ENCODE measurements at places on chromosomes 4 and X.

DNA sequence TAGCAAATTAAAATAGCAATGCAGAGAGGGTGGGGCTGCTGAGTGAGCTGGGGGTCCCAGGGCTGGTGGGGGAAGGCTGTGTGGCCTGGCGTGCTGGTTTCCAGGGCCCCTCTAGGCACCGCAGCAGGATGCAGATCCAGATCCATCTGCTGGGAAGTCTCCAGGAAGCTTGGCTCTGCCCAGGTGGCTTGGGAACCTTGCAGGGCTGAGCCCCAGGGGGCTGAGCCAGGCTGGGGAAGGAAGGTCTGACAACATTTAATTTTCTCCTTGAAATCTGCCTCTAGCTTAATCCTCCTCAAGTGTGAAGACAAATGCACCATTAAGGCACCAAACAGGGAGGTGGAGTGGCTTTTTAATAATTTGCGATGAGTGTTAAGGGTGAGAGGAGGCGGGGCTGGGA is 31.7 kb downstream of the SORCS2 start:
- DNase-seq, result no peak

- no peak for DNase-seq
Observed at GRCh38 chrX:55201930-55202579, 18.1 kb upstream of the PAGE5 start.

- DNase-seq, result no peak
Observed at GRCh38 chrX:2577844-2578466, 77.2 kb upstream of the DHRSX start.

DNA sequence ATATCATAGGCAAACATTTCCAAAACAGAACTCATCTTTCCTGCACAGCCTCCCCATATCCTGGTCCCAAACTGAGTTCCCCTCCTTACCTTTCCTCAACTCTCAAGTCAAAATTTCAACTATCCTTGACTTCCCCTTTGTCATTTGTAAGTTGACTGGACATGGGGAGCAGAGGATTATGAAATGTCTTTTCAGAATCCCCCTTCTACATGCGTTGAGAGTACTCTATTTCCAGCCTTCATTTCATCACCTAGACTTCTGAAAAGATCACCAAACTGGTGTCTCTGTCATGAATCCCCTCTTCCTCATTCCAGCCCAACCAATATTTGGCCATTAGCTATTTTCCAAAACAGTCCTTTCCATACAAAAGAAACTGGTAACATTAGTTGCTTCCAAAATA is 95.2 kb downstream of the SYNPO2 start:
- DNase-seq, result no peak

DNA sequence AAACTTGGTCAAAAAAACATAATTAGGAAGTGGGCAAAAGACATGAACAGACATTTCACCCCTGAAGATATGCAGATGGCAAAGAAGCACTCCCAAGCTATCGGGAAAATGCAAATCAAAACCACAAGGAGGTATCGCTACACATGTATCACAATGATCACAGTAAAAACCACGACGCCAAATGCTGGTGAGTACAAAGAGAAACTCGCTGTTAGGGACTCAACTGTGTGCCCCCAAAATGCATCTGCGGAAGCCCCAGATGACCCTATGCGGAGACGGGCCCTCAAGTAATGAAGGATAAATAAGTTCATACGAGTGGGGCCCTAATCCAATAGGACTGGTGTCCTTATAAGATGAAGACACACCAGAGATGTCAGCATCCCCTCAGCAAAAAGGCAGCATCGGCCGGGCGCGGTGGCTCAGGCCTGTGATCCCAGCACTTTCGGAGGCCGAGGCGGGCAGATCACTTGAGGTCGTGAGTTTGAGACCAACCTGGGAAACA is 10.2 kb downstream of the GAK start:
- no peak for DNase-seq

GRCh38 chr4:30116401-30116800 is 603.8 kb upstream of the PCDH7 start:
- no peak for DNase-seq

DNA sequence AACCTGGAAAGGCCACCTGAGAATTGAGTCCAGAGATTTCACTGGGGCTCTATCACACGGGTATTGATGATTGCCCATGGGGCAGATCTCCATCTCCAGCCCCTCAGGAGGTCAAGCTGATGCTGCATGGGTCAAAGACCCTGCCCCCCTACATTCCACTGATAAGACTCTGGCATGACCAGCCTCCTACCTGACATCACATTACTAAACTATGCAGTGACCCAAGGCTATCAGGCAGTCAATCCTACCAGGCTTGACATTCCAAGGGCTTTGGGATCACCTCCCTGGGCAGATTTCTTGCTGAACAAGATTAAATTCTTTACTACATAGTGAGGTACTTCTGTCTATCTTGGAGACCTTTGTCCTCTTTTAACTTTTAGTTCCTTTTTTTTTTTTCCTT is 192.7 kb upstream of the STS start:
- DNase-seq, result no peak

- no peak for DNase-seq
Observed at GRCh38 chr4:40536032-40536431, 93.6 kb downstream of the RBM47 start.

- no peak for DNase-seq
Observed at GRCh38 chr4:174616661-174617060, 94.4 kb upstream of the HPGD start.

DNA sequence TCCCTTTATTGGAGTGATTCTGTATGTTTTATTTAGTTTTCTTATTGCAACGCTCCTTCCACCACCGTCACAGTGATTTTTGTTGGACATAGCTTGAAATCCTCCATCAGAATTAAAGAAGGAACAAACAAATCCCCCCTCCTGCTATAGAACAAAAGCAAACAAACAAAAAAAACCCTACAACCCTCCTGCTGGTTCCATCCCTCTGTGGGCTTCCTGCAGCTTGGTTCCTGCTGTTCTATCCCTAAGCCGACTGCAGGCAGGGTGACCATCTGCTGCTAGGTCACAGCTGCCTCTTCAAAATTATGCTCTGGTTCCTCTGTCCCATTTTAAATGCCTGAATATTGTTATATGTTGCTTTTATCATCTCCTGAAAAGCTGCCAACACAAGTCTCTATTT is 116.8 kb upstream of the AGA start:
- DNase-seq, result no peak

DNA sequence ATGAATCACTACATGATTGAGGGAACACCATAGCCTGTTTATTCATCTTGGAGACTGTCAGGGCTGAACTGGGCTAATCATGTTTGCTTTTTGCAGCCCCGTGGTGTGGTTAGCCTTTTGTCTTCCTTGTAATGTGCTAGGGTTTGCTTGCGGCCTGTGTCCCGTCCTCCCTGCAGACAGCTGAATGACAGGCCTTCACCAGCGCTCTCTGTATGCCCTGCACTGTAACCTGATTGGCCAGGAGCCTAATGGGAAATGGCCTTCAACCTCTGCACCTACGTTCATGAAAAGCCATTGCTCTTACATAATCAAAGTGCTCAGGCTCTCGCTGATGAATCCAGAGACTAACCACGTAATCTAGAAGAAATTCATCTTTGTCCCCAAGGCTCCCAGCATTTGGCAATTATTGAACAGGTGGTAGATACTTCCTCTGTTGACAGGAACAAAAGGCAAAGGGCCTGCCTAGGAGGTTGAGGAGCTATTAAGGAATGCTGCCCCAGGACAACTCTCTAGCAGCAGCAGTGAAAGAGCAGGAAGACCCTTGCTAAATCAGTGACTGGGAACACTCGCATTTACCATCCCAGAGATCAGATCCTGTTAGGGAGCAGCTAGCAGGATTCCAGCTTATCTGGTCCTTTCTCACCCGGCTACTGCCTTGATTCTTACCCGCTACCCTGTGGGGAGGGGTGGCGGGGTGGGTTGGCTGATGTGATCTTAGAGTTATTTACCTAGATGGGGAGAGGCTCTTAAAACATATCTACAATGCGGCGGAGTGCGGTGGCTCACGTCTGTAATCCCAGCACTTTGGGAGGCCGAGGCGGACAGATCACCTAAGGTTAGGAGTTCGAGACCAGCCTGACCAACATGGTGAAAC is 42.3 kb upstream of the FAT1 start:
- DNase-seq, result no peak

GRCh38 chr4:172750910-172751309 is 417.7 kb upstream of the GALNT7 start:
- DNase-seq, result no peak

DNA sequence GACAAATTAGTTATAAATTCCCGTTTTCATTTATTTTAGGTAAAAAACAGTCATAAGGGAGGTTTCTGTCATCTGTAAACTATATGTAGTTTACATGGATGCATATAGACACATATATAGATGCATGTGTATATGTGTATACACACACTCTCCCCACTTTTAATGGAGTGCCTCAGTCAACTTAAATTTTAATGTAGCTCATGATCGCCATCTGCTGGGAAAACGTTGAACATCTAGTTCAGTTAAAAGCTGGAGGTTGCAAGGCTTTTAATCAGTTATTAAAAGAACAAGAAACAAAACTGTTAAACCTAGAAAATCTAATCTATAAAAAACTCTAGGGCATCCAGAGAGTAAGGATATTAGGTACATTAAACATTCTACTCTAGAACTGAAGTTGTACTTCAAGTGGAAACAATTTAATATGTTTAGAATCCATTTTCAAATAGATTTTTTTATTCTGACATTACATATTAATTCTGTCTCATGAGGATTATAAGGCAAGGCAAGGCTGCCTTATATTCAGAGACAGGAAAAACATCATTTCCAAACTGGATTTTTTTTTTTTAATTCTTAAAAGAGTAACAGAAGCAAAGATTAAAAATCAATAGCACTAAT is 122.6 kb downstream of the SHISA3 start:
- no peak for DNase-seq

- no peak for DNase-seq
Observed at GRCh38 chr4:31088600-31089230, 368.5 kb downstream of the PCDH7 start.

DNA sequence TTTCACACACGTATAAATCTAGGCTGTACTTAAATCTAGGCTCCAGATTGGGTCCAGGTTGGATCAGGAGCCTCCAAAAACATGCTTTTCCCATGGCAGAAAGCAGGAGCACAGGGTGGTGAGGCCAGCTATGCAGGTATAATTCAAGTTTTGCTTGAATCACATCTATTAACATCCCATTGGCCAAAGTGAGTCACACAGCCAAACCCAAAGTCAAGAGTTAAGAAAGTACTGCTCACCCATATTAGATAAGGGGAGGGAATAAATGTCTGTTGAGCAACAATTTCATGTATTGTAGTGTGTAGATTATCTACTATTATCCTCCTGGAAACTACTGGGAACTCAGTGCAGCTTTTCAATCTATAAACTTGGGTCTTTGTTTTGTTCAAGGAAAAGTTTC is 12.8 kb downstream of the SUPT20HL2 start:
- DNase-seq, result no peak

- DNase-seq, result no peak
Observed at GRCh38 chr4:4893721-4894120, 34.3 kb downstream of the MSX1 start.

- DNase-seq, result no peak
Observed at GRCh38 chrX:54248309-54248708, 65.3 kb upstream of the FAM120C start.

- no peak for DNase-seq
Observed at GRCh38 chr4:86909546-86910295, 17.5 kb upstream of the C4orf36 start.

- DNase-seq, result no peak
Observed at GRCh38 chr4:1290165-1290977, 680 bp downstream of the MAEA start.

- DNase-seq, result no peak
Observed at GRCh38 chr4:2269206-2269531, 7.3 kb upstream of the MXD4 start.

- DNase-seq, result no peak
Observed at GRCh38 chr4:132498215-132498614, 650.9 kb upstream of the PCDH10 start.

DNA sequence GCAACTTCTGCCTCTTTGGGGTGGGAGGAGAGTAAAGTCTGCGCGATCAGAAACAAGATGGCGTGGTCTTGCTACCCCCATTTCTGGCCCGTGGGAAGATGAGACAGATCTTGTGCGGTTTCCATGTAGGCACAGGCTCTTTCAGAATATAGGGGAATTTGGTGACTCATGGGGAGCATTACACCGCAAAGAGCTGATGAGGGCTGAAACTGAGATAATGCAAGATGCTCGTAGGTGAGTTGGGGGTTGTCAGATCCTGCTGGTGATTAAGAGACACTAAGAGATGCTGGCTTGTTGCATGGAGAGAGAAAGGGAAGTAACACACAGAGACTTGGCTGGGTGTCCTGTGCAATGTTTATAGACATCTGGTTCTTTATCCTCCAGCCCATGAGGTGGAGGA is 1.5 kb downstream of the EVC start:
- peak; percentile 9 for DNase-seq

GRCh38 chrX:152299787-152300186 is 151.3 kb downstream of the GABRA3 start:
- no peak for DNase-seq

DNA sequence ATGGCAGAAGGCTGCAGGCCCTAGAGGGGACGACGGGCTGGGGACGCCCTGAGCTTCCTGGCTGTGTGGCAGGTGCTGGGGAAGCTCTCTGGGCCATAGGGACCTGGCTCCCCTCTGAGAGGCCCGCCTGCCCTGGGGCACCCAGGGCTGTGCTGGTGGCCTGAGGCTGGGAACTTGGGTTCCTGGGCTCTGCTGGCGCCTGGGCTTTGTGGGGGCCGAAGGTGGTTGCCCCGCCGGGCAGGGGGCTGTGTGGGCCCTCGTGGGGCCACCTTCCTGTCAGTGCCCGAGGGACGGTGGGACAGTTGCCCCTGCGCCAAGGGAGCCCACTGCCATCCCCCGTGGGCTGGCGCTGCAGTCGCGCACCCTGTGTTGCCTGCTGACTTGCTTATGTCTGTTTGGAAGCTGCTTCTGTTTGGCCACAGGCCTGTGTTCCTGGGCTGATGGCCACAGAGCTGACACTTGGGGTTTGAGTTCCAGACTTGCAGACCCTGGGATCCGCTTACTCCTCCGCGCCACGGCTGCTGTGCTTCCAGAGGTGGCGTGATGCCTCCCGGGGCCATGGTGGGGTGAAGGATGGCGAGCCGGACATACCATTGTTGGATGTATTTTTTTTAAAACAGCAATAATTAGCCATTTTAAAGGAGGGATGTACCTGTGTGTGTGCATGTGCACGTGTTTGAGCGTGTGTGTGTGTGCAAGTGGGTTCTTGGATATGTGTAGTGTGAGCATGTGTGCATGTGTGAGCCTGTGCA is 8.5 kb downstream of the NAT8L start:
- no peak for DNase-seq
